Activated naive CD4-positive, alpha-beta T cell (primary cell): ENCODE measurements at places on chromosomes 4 and X.

DNA sequence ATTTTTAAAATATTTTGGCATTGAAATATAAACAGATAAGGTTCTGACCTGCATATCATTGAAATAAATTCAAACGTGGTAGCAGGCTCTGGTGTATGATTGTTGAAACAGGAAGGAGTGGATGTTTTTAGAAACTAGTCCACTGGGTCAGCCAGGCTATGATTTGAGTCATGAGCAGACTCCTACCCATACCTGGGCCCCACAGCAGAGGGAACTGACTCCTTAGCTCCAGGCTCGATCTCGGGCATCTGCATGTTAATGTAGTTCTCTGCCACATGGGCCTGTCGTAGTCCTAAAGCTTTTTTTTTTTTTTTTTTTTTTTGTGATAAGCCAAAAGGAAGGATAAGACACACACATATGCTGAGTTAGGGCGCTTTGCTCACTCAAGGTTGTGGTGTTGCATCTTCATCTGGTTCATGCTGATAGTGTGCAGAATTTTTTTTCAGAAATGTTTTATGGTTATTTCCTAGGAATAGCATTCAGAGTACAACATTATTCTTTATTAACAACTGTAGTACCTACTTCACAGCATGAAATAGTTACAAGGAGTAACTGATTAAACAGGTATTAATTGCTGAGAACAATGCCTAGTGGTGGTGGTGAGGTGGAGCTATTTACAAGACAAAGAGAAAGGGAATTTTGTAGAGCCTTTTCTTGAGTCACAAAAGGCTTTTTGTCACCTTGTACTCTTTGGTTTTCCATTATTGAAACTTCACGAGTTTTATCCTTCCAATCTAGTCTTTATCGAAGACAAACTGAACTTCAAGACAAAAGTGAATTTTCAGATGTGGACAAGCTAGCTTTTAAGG is 27.3 kb downstream of the OFD1 start:
- DNase-seq, result no peak

DNA sequence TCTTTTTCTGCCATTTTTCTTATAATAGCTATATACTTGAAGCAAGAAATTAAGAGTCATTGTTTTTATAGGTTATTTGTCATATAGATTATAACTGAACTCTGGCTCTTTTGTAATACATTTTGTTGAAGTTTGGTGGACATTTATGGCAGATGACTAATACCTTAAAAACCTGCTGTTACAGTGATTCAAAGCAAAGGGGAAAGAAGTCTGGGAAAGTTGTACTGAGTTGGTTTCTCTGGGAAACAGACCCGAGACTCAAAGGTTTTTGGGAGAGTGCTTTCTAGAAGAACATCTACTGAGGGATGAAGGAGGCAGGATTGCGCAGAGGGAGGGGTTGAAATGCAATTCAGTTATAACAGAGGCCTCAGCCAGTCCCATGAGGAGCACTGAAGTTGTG is 35.9 kb downstream of the NAP1L5 start:
- DNase-seq, result no peak

DNA sequence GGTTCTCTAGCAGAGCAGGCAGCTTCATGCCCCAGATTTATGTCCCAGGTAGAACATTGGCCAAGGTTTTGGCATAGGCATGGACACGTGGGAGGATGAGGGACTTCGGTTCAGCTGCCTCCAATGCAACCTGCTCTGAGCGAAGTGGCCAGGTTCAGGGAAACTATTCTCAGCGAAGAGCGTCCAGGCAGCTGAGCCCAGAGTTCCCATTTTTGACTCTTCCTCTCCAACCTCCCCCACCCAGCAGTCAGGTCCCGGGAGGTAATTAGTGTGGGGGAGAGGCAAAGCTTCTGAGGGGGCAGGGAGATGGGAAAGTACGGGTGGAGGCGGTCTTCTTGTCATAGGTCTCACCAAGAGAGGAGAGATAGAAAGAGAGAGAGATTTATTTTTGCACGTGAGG is 1.0 kb downstream of the GABRA4 start:
- DNase-seq, result no peak

DNA sequence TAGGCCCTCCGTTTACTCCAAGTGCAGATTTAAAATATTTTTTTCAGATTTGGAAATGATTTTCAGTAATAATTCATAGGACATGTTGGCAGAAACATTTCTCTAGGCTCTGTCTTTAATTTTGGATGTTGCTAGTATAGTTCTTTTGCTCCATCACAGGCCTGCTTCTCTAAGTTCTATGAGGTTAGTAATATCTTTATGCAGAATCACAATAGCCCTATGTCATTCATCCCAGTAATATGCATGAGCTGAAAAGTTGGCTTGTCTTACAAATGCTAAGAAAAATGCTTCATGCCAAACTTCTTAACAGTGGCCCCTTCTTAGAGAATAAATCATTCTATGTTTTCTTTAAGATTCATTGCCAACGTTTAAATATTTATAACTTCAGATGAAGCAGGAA is 148.3 kb upstream of the TLL1 start:
- DNase-seq, result no peak

DNA sequence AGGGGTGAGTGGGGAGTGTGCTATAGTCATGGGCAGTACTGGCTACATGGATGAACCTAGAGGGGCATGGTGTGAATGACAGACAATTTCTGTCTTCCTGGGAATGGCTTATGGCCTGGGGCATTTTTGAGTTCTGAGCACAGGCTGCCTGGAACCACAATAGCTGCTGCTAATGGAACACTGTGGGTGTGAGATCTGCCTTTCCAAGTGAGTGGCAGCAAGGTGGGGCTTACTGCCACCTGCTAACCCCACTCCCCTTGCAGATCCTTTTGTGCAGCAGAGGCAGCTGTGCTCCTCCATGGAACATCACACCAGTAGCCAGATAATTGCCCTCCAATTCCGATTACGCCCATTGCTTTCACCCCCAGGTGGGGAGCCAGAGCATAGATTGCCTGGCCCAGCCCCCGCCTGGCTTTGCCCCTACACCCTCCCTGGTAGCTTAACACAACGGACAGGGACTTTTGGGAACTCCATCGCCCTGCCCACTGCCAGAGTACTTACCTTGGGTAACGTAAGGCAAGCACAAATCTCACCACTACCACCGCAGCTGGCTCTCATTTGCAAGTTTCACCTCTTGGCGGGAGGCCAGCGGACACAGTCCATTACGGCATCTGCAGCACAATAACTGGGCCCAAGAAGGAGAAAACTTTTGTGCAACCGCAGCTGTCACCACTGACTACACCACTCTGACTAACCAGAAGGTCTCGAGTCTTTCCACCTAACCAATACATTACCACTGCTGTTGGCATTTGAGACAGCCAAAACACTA is 421.2 kb upstream of the NWD2 start:
- DNase-seq, result no peak

DNA sequence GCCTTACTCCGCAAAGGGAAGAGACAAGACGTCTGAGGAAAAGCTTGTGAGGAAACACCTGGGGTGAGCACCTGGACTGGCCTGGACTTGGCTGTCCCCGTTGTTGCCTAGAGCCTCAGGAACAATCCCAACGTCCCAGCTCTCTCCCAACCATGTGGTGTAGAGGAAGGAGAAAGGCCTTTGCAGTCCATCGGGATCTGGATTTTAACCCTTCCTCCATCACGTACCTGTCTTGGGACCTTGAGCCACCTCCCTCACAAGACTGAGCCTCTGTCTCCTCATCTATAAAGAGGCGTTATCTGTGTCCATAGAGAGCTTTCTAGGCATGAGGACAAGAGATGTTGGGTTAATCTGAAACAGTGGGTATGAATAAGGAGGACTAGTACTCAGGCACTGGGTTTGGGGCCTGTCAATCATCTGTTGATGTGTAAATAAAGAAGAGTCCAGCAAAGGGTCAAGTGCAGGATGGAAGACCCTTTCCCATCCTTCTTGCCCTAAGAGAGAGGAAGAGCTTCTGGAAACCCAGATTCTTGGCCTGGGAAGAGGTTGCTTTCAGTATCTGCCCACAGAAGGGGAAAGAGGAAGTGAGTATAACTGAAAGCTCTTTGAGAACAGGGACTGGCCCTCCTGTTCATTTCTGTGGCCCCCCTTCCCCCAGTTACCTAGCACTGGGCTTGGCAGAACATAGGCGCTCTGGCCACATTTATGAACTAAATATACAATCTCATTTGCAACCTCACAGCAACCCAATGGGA is 137.1 kb downstream of the PJA1 start:
- no peak for DNase-seq
